ENCODE measurements at places on chromosomes 2 and 18.

GRCh38 chr2:1611886-1612285 lies 132.4 kb downstream of the PXDN start:
- DNase-seq: no peak

- no peak for DNase-seq
These were observed 1.9 kb upstream of the NABP1 start for GRCh38 chr2:191675807-191676721.

DNA sequence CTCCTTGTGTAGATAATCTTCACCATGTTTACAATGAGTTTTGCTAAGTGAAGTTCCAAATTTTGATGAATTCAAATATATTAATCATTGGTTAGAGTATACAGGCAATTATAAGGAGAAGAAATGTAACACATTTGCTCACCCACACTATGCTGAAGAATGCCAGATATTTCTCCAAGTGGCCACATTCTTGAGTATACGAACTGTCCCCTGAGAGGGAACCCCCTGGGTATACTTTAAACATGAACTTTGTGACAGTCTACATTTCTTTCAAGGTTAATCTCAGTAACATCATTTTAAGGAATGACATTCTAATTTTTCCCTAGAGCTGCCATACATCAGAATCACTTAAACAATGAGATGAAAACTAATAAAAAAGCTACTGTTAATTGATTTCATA lies 39.8 kb upstream of the CDKL4 start:
- no peak for DNase-seq

DNA sequence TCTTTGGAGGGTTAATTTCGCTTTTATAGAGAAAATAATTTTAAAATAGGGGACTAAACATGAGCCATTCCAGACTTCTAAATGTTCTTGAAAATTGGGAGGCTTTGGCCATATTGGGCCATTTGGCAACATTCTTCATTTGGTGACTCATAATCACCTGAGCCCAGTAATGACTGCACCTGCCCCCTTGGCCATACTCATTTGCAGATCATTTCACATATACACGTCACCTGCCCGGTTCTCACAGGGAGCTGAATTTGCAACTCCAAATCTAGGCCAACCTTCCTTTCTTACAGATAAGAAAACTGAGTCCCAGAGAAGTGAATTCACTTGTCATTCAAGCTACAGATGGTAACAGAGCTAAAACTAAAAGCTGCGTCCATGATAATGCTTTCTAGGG lies 289.7 kb downstream of the EPHA4 start:
- no peak for DNase-seq

DNA sequence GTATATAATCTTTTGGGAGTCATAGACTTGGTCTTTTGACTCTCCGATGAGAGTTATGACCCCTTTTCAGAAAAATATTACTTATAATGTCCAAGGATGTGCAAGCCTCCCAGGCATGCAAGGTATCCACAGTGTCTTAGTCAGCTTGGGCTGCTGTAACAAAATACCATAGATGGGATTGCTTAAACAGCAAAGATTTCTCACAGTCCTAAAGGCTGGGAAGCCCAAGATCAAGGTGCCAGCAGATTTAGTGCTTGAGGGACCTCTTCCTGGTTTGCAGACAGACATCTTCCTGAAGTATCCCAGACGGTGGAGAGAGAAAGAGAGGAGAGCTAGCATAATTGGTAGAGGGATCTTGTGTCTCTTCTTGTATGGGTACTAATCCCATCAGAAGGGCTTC lies 35.6 kb upstream of the FBXO11 start:
- no peak for DNase-seq

DNA sequence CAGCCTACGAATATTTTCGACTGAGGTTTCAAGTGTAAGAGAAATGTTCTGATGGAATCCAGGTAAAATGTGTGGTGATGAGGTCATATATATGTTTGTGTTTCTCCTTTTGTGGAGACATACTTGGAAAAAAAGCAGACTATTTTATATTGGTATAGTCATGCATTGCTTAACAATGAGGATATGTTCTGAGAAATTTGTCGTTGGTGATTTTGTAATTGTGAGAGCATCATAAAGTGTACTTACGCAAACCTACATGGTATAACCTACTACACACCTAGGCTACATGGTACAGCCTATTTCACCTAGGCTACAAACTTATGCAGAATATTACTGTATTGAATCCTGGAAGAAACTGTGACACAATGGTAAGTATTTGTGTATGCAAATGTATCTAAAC lies 1849.9 kb upstream of the CELF4 start:
- DNase-seq: no peak

GRCh38 chr2:160568856-160569255 lies 75.2 kb upstream of the RBMS1 start:
- DNase-seq: no peak

- no peak for DNase-seq
These were observed 11.9 kb upstream of the ASPRV1 start for GRCh38 chr2:69973335-69973735.

DNA sequence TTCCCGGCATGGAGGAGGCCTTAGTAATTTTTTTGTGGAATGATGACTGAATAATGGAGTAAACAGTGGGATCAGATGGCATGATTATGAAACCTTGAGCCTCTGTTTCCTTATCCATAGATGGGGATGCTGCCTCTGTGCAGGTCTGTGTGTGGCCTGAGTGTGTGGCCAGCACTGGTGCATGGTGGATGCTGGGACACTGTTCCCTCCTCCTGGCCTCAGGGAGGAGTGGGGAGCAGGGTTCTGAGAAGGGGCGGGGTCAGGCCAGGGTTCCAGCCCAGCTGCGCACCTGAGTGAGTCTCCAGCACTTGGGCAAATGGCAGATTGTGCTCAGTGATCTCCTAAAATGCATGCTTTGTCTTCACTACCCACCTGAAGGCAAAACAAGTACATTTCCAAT lies 66.4 kb downstream of the DCDC2C start:
- DNase-seq: no peak

DNA sequence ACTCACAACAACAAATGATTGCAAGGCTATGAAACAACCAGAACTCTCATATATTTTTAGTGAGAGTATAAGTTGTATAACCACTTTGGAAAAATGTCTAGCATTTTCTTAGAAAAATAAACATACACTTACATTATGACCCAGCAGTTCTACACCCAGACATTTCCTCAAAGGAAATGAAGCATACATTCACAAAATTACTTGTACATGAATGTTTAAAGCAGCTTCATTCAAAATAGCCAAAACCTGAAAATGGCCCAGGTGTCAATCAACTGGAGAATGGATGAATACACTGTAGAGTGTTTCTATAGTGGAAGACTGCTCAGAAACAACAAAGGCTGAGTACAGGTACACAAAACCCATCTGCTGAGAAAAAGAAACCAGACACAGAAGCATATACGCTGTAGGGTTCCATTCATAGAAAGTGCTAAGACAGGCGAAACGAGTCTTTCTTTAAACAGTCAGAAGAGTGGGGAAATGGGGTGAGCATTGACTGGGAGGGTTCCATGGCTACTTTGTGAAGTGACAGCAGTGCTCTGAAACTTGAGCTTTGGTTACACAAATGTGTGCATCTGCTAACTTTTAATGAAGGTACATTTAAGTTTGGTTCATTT lies 799.0 kb downstream of the DCDC2C start:
- no peak for DNase-seq

GRCh38 chr2:85266146-85267041 lies 61.4 kb downstream of the TGOLN2 start:
- DNase-seq: peak; percentile 50

DNA sequence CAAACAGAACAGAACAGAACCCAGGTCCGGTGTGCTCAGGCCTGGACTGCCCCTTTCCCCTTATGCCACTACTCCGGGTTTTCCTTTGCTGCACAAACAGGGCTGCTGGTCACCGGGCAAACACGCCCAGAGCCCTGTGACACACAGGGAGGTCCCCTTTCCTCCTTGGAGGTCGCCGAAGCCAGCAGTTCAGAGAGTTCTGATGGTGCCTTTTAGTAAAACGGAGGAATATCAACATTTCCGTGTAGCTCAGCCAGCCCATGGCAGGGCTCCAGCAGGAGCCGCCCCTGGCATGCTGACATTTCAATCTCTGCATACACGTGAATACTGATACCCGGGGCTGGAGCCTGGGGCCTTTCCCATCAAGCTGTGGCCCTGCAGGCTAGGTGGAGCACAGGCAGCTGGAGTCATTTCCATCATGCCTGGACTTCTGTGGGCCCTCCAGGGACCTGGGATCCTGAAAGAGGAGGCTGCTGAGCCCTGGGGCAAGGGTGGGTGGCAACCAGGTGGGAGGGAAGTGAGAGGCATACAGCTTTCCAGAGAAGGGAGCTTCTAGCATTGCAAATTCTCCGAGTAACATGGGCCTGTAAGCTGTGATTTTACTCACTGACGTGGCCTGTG lies 91.4 kb upstream of the PXDN start:
- no peak for DNase-seq

DNA sequence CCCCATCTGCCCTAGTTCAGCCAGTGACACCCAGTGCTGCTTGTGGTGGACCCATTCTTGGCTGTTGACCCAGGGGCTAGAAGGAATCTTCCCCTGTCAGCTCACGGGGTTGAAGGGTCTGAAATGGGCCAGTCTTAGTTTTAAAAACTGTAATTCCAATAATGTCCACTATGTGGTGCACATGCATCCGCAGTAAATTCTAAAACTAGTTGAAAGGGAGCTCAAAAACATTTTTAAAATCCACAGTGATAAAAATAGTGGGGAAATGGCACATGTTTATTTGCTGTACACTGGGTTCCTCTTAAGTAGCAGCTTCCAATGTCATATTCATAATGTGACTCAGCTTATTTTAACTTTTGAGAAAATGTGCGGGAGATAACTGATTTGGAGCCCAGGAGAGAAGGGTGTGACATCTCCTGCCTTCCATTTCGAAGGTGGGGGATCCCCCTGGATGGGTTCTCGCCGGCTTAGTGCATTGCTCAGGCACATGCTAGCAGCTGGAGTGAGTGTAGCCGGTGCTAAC lies 32.8 kb downstream of the GRHL1 start:
- peak; percentile 42 for DNase-seq

- no peak for DNase-seq
These were observed 41.4 kb upstream of the EML4 start for GRCh38 chr2:42127425-42128424.

GRCh38 chr2:215653344-215654030 lies 217.6 kb upstream of the FN1 start:
- no peak for DNase-seq

- DNase-seq: no peak
These were observed 812.5 kb downstream of the DCC start for GRCh38 chr18:53152476-53152875.

DNA sequence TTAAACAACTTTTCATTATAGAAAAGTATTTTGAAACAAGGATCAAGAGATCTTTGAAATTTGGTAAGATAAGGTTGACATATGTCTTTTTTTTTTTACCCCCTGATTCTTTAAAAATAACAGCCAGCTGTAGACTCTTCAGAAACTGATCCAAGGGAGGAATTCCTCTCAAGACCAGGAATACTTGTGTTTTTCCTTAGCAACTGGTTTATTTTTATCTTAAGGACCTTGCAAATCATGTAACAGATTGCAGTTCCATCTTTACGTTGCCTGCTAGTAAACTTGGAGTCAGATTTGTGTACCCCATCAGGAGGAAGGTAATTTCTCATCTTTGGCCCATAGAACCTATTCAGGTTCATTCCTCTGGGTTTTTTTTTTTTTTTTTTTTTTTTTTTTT lies 71.6 kb downstream of the BOLA3 start:
- no peak for DNase-seq

GRCh38 chr2:7289697-7290096 lies 372.5 kb downstream of the RNF144A start:
- no peak for DNase-seq

DNA sequence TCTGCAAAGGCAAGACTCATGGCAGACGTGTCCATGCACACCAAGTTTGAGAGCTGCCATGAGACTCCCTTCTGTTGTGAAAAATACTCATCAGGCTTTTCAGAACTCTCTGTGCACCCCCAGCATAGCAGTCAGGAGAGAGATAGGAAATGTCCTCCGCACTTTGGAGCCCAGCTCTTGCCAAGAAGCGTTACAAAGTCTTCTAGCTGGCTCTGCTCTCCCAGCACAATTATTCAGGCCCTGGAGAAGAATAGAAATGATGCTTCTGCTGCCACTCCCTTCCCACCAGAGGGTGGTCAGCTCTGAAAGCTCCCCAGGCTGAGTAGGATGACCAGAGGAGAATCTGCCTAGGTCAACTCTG lies 594.4 kb upstream of the ID2 start:
- DNase-seq: no peak

GRCh38 chr18:75074196-75075015 lies 134.5 kb downstream of the PTGR3 start:
- no peak for DNase-seq

GRCh38 chr18:62088156-62088555 lies 98.7 kb downstream of the PIGN start:
- no peak for DNase-seq

GRCh38 chr18:3014503-3015203 lies 1.7 kb upstream of the LPIN2 start:
- no peak for DNase-seq

GRCh38 chr2:207606399-207606798 lies 18.8 kb downstream of the METTL21A start:
- no peak for DNase-seq

DNA sequence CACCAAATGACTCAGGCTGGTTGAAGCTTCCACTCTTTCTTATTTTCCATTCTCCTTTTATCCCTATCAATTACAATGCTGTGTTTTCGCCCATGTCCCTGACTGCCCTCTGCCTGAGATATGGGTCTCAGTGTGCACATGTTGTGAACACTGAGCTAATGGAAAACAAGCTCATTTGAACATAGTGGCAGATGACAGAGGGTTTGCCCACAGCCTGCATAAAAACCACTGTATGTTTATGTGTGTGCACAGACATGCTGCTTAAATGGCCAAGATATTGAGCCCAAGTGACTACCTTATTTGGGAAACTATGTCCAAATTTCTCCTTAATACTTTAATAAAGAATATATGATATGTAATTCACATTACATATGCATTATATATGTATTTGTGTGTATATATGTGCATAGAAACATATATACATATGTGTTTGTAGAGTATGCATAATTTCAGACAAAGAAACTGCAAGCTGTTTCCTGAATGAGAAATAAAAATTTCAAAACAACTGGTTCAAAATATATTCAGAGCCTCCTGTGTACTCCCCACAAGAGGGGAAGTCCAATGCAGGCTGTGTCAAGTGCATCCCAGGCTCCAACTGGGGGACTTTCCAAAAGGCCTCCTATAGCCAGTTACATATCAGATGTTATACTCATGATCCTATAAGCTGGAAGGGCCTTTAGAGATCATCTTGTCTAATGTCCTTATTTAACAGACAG lies 92.7 kb upstream of the CD302 start:
- DNase-seq: no peak

DNA sequence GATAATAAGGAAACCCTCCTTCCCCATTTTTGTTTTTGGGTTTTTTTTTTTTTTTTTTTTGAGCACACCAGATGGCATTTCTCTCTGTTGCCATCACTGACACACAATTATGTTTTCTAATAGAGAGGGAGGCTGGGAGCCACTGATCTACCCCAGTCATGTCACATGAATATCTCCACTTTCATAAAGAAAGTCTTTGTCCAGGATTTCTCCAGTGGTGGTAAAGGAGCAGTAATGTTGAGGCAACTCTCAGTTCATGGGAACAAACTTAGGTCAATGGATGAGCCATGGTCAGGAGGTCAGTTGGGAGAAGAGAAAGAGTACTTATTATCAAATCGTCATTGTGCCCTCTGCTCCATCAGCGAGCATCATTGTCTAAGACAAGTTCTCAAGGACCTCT lies 603.7 kb downstream of the ARHGAP15 start:
- DNase-seq: no peak

Data from GM12891 (cell line).